Stimulated activated CD8-positive, alpha-beta memory T cell treated with anti-CD3 and anti-CD28 coated beads, Interleukin-4, amount 100 ng/mL, for 1 hour (primary cell): ENCODE measurements at places on chromosomes 1 and 21.

DNA sequence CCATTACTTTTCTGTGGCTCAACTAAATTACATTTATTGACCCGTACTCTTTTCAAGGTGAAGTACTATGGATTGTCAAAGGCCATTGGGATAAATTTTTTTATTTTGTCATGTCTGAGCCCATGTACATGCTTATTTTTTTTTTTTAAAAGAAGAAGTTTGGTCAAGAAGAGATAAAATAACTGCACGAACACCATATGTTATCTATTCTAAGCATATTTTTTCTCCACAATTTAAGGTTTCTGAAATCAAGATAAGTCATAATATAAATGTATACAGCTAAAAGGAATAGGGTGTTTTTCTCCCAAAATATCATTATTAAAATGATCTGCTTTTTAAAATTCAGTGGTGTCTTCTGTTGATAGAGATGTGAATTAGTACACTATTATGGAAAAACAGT, 35.0 kb upstream of the SH2D1B start:
- DNase-seq: no peak

DNA sequence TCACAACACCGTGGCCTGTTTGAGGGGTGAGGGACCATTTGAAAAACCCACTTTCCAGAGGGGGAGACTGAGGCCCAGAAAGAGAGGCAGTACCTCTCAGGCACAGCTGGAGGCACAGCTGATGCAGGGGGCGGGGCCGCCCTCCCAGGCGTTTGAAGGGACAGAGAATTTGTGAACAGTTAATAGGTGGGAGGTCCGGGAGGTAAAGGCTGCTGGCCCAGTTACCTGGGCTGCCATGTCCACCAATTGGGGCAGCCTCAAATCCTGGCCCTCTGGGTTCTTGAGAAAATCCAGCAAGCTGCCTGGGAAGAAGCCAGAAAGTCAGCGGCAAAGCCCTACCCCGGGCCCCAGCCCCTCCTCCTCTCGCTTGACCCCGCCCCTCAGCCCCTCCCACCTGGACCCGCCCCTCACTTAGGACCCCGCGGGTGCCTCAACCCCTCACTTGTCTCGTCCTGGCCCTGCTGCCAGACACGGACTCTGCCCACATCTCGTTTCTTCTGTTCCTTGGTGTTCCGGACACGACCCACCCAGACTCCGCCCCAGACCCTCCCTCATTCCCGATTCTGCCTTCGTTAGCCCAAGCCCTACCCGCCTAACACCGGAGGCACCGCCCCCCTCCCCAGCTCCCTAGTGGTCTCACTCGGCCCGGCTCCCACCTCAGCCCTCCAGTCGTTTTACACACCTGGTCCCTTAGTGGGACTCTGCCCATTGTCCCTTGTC, 10.8 kb upstream of the AHDC1 start:
- no peak for DNase-seq

DNA sequence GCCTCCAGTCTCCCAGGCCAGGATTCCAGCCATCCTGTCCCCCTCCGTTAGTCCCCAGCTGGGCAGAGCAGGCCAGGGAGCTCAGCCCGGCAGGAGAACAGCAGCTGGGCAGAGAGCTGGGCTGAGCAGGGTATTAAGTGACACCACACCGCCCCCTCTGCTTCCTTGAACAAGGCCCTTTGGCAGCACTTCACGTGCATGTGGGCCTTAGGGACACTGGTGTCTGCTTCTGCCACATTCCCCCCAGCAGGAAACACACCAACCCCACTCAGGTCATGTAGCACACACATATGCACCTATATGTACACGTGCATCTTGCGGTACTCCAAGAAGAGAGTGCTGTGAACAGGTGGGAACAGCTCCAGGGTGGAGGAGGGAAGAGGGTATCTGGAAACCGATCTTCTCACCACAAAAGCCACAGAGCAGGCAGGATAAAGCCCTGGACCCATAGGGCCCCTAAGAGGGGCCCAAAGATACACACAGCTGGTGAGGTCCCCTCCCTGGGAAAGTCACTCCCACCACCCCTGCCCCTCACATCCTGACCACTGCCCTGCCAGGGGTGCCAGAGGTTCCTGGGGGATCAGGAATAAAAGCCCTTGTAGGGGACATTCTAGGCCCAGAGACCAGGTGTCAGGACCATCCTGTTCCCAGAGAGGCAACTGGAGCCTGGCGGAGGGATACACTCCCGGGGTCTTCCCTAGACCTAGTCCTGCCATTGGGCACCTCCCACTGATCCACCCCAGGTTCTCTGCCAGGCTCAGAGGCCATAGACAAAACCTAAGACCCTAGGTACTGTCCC, 4.5 kb downstream of the EPHA2 start:
- no peak for DNase-seq

DNA sequence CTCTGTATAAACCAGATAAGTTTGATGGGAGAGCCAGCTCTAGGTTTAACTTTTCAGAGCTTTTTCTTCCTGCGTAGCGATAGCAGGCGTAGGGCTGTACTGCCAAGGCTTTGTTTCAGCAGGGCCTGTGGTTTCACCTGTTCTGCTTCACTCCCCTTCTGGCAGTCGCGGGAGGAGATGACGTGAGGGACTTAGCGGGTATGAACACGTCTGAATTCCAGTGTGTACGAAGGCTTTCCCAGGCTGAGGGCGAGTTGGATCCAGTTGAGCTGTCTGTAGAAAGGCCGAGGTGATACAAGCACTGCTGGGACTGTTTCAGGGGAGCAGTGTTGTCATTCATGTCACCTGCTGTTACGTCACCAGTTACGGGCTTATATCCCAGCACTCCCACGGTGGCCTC, 21.2 kb downstream of the PEX14 start:
- DNase-seq: no peak

DNA sequence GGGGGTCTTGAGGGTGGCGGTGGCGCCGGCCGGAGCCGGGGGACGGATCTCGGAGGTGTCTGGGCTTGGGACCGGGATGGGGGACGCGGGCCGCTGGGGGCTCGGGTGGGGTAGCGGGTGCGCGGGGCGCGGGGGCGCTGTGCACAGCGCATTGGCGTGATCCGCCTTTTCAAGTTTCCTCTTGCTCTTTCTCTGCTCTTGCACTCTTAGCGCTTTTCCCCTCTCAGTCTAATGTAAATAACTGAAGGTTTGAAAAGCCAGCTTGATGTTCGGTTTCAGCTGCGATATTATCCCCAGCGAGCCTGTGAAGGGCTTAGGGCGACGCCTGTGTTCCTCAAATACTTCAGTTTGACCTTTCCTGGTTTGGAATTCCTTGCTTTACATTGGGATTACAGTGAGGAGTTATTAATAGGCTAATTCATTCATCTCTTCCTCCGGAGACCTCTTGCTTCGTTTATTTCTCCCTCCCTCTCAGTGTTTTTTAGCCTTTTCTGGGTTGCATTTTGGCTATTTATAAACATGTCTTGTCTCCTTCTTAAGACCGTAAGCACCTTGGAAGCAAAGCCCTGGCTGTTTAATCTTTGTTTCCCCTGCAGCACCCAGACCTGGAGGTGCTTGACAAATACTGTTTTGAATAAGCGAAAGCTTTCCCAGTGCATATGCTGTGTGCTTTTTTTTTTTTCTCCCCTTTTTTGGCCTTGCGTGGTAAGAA, 693 bp downstream of the RAB4A start:
- DNase-seq: no peak
